Ammon's horn (tissue), 1 donor: ENCODE measurements at places on chromosomes 4 and X.

DNA sequence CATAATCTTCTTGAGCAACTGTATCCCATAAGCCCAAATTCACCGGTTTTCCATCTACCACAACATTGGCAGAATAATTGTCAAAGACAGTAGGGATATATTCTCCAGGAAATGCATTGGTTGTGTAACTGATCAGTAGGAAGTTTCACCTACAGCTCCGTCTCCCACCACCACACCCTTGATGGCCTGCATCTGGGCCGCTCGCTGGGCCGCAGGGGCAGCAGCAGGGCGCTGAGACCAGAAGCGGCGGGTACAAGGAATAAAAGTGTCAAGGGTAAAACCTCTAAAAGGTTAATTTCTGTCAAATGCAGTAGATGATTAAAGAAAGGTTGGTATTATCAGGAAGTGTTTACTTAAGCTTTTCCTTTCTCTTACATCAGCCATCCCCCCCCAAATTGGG, 167.6 kb upstream of the DKK2 start:
- DNase-seq = no peak

- DNase-seq = peak; percentile 88
These were observed 70.9 kb downstream of the INTS12 start for GRCh38 chr4:105637408-105638176.

DNA sequence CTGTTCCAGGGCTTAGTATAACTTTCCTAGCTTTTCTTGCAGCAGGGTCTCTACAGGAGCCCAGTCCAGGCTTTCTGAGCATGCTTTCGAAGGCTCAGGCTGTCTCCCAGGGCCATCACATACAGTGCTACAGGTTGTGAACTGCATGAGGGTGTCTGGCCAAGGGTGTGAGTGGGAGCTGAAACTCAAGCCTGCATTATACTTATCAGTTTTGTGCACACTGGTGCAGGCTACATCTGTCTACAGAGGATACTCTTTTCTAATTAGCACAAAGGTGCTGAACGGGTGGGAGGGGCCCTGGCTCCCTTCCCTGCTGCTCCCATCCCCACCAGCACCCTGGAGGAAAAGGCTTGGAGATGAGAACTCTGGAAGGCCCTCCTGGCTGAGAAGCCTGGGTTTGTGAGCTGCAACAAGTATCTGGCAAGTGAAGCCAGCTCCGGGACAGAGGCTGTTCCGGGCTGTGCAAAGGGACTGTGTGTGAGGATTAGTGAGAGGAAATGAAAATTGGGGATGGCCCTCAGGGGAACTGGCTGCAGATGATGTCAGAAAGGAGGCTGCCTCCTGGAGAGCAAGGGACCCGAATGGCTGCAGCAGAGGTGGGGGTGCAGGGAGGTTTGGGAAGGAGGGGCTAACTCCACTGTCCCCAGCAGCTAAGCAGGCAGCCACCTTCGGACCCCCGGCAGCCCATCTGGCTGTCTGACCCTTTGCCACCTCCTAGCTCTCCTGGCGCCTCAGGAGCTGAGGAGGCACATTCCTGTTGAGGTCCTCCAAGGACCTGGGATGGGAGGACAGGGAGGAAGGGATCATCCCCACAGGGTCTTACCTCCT, 68.5 kb downstream of the EFNB1 start:
- DNase-seq = no peak

DNA sequence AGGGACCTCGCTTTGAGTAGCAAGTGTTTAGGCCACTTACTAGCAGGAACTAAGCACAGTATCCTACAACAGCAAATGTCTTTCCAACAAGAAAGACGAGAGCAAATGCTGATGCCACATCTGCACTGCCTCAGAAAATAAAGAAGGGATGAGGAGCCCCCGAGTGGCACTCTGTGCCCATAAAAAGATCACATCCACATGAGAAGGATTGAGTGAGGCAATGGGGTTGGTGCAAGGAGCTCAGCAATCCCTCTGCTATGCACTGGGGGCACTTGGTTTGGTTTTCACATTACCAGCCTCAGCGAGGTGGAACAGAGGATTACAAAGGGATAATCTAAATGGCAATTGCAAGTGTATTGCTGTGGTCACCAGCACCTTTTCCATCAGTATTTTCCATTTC, 252.8 kb upstream of the SLC7A11 start:
- peak; percentile 12 for DNase-seq

GRCh38 chr4:154642373-154643009, 30.0 kb upstream of the FGG start:
- no peak for DNase-seq

DNA sequence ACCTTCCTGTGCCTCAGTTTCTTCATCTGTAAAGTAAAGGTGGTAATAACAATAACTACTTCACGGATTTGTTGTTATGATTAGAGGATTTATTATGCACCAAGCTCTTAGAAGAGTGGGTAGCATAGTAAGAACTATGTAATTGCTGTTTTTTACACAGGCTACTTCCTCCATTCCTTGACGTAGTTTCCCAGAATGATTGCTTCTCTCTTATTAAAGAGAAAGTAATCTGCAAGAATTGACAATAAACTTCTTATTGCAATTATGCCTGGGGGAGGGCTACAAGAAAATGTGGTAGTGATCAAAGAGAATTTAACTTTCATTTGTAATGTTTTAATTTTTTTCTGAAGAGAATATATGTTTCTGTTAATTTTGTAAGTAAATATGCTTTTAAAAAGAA, 238.7 kb downstream of the GASK1B start:
- no peak for DNase-seq

DNA sequence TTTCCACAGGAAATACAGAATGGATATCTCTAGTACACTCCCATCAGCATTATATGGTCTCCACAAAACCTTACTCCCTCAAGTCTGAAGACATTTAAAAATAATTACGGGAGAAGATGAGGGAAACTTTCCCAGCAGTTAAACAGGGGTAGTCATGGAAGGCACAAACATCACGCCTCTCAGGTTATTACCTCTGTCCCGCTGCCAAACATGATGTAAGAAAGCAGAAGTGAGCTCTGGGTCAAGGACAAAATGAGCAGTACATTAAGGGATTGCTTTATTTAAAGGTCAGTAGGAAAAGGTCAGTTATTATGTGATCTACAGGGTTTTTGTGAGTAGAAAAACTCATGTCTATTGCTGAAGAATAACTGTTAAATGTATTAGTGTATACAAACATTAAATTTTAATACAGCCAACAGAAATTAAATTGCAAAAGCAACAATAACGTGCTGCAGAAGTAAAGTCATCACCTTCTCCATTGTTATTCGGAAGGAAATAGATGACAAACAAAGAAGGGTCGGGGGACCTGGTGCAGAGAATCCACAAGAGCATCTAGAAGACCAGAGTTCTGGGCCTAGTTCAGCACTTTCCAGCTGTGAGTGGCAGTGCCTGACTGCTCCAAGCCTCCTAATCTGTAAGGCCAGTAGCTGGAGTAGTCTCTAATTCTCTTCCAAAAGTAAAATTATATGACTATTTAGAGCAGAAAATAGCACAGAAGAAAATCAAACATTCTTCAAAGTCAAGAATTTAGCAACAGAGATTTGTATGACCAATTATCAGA, 171.2 kb downstream of the PPP3CA start:
- no peak for DNase-seq

GRCh38 chr4:100823993-100824323, 306.1 kb upstream of the EMCN start:
- DNase-seq = no peak

GRCh38 chrX:104854188-104854587, 288.2 kb downstream of the IL1RAPL2 start:
- no peak for DNase-seq

DNA sequence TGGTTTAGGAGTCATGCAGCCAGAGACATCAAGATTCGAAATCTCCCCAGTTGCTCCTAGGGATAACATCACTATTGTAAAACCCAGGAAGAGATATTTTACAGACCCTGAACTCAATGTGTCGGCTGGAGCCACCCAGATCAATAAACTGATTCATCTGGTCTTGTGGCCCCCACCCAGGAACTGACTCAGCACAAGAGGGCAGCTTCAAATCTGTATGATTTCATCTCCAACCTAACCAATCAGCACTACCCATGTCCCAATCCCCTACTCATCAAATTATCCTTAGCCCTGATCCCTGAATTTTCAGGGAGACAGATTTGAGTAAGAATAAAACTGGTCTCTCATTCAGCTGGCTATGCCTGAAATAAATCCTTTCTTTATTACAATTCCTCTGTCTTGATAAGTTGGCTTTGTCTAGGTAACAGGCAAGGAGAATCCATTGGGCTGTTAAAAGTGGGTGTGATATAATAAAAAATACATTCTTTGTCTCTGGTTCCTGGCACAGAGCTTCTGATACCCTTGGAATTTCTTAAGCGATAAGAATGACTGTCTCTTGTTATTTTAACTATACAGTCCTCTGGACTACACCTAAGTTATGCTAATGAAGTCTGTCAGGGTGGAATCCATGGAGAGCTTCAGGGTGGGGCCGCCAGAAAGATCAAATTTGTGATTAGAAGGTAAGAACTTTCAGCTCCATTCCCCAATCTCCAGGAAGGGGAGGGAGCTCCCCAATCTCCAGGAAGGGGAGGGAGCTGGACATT, 44.3 kb upstream of the TNIP3 start:
- DNase-seq = no peak

GRCh38 chrX:5810636-5811035, 418.0 kb downstream of the NLGN4X start:
- no peak for DNase-seq

- peak; percentile 3 for DNase-seq
These were observed 220.6 kb upstream of the WDFY3 start for GRCh38 chr4:85187106-85187505.

GRCh38 chr4:26220696-26221095, 100.1 kb upstream of the RBPJ start:
- DNase-seq = no peak

- DNase-seq = no peak
These were observed 6.3 kb downstream of the SLC39A8 start for GRCh38 chr4:102339018-102339417.

DNA sequence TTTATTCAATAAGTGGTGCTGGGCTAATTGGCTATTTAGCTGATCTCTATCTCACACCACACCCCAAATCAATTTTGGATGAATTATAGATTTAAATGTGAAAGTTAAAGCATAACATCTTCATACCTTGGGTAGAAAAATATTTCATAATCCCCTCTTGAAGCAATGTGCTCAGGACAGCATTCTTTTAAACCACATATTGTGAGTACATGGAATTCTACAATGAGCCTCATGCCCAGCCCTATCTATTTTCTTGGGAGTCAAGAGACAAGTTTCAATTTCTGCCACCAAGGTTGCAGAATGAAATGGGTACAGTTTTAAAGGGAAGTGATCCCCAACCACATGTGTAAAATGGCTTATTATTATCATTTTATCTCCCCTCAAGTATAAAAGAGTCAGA, 30.6 kb upstream of the GPRIN3 start:
- no peak for DNase-seq

DNA sequence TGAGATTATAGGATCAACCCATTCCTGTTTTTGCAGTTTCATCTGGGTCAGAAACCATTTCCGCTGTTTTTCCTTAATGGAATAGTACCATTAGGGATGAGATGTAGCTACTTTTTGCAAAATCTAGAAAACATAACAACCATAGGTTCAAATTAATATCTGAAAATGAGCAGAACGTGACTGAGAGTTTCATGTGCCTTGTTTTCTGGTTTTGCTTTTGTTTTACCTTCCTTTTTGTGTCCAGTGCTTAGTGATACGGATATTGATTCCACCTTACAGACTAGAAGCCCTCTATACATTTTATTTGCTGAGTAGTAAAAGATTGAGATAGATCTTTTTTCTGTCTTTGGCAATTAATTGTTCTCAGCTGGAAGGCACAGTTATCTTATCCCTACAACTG, 46.5 kb downstream of the SNX25 start:
- no peak for DNase-seq

GRCh38 chr4:134636338-134637051, 434.9 kb upstream of the PABPC4L start:
- DNase-seq = no peak

GRCh38 chr4:179750374-179750773, 2308.1 kb upstream of the AGA start:
- no peak for DNase-seq

DNA sequence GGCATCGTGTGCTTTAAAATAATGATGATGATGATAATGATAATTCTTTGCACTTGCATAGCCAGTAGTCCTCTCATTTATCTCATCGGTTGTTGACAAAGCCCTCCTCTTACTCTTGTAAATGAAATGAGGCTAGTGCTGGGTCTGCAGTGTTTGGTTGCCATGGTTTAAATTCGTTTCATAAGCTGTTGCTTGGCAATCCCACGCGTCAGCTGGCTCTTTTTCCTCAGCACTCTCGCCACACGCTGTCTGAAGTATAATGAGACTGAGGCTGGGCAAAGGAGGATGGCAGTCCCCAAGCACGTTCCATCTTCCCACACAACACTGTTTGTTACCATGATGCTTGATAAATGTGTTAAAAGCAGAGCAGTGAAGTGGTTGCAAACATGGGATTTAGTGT, 15.5 kb downstream of the PAGE4 start:
- peak; percentile 87 for DNase-seq

DNA sequence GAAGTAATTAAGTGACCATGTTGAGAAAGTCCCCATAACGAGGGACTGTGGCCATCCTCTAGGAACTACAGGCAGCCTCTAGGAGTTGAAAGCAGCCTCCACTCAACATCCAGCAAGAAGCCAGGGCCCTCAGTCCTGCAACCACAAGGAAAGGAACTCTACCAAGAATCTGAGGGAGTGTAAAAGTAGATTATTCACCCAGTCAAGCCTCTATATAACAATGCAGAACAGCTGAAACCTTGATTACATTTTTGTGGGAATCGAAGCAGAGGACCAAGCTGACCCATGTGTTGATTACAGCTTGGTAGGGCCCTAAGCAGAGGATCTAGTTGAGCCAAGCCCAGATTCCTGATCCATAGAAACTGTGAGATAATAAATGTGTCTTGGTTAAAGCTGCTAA, 17.1 kb downstream of the RPS6KA6 start:
- DNase-seq = no peak

DNA sequence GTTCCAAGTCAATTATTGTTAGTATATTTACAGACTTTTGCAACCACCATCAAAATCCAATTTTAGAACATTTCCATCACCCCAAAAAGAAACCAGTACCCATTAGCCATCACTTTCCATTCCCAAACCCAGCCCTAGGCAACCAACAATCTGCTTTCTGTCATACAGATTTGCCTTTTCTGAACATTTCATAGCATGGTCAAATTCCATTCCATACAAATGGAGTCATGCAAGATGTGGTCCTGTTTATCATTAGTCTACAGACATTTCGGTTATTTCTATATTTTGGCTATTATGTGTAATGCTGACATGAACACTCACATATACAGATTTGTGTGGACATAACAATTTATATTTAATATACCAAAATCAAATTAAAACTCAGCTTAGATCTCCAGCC, 508.7 kb downstream of the ZNF674 start:
- DNase-seq = no peak

DNA sequence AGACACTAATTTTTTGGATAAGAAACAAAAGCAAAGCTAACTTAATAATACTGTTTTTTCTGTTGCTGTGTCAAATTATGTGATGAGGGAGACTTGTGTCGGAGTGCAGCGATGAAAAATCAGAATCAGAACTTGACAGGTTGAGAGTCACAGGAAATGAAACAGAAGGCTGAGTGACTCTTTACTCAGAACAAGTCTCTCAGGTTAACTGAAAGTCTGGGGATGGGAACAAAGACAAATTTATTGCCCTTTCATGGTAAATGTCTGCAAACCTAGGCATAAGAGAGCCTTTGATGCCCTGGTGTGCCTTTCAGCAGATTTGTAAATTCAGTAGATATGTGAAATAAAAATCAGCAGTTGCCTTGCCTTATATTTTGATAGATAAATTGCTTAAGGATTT, 96.0 kb downstream of the ADGRL3 start:
- no peak for DNase-seq

GRCh38 chr4:7873881-7874280, 65.8 kb downstream of the AFAP1 start:
- DNase-seq = no peak
